RWPE1 (cell line): ENCODE measurements at places on chromosomes 7 and 10.

- DNase-seq = peak; percentile 76
These were observed 75.4 kb downstream of the NUDCD3 start for GRCh38 chr7:44415047-44415446.

DNA sequence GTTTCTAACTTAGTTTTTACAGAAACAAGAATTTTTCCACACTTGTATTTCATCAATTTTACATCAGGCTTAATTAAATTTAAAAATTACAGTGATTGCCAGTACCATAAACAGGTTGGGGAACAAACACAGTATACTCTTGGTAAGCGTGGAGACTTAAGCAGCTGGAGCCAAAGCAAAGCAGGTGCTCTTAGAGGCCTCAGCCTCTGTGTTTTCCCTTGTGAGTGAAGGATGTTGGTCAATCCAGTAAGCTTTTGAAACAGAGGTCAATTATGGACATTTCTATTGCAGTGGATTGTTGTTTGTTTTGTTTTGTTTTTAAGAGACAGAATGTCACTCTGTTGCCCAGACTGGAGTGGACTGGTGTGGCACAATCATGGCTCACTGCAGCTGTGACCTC is 100.6 kb upstream of the CELF2 start:
- no peak for DNase-seq

GRCh38 chr7:151883857-151884256 is 6.9 kb upstream of the PRKAG2 start:
- DNase-seq = no peak

DNA sequence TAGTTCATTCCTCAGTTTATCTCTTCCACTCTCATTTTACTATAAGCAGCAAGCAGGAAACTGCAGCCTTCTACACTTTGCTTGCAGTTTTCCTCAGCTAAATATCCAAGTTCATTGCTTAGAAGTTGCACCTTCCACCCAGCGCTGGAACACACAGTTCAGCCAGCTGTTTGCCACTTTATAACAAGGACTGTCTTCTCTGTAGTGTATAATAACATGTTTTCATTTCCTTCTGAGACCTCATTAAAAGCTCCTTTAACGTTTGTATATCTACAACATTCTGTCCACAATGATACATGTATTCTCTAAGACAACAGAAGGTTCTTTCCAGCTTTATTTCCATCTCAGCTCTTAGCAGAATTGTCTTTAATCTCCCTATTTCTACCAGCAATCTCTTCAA is 74.1 kb downstream of the GNAI1 start:
- no peak for DNase-seq

DNA sequence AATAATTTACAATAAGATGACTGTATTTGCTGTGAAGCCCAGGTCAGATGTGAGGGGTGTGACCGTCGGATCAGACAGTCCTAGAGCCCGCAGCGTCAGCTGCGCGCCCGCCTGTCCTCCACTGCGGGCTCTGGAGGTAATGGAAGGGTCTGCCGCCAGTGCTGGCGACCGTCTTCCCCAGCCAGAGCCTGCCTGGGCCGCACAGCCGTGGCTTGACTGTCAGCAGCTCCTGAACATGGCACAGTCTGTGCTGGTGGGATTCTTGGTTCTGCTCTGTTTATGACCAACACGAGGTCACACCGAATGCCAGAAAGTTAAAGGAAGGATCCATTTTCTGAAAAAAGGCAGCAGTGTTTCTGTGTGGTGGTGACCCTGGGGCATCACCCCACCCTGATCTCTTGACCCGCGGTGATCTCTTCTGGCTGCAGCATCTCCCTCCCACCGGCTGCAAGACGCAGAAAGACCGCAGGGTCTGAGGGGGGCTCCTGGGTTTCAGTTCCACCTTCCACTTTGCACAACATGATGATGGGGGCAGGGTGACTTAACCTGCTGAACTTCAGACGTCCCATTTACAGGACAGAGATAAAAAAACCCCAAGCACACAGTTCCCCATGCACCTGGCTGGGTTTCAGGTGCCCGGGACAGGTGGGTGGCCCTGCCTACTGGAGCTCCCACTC is 103.7 kb downstream of the DNAJB6 start:
- DNase-seq = no peak

DNA sequence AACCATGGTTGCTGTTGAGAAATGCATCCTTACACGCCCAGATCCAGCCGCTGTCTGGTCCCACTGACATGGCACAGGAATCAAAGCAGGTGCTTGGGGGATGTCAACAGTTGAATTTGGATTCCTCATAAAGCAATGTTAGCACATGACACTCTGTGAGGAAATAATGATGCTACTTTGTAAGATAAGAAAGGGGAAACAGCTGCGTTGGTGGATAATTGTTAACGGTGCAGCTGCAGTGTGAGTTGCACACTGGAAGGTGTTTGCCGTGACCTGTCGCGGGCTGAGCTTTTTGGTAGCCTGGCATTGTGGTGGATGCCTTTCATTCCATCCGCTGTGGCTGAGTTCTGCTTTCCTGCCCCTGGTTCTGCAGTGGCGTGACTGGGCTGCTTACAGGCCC is 113.9 kb downstream of the MGMT start:
- no peak for DNase-seq

DNA sequence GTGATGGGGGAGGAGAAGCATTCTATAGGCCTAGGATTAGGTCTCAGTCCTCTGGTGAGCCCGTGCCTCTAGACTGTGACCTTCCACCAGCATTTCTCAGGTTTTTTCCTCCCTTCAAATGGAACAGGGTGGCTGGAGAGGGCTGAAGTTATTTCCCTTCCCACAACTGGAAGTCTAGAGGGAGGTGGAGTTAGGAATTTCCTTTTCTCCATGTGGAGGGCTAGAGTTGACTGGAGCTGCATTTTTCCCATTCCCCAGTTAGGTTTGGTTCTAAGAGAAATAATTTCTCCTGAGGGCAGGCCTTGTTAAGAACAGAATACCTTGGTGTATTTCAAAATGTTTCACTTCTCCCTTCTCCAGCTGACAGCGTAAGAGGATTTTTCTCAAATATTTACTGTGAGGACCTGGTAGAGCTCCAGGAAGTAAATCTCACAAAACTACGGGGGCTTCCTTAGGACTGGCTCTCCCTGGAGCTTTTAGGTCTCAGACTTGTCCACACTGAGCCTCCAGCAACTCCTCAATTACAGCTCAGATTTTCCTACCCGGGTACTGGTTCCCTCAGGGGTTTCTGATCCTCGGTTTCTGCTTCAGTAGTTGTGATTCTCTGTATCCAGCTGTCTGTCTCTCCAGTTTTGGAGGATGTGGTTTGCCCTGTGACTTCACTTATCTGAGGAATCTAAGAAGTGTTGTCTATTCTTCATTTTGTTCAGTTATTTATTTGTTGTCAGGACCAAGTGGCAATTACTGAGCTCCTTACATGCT is 6.0 kb upstream of the REEP3 start:
- no peak for DNase-seq

GRCh38 chr10:64277536-64277935 is 756.3 kb downstream of the REEP3 start:
- no peak for DNase-seq

GRCh38 chr7:80768756-80769155 is 130.3 kb downstream of the CD36 start:
- no peak for DNase-seq

DNA sequence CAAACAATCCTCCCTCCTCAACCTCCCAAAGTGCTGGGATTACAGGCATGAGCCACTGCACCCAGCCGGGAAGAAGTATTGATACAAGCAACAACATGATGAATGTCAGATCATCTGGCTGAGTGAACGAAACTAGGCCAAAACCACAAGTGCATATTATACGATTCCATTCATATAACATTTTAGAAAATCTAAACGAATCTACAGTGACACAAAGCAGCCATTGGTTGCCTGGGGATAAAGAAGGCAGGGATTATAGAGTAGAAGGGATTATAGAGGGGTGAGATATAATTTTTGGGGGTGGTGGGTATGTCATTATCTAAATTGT is 11.5 kb upstream of the RHBDD2 start:
- DNase-seq = no peak

- no peak for DNase-seq
These were observed 762.9 kb downstream of the GRM8 start for GRCh38 chr7:126489874-126490273.

- no peak for DNase-seq
These were observed 27.4 kb downstream of the MINPP1 start for GRCh38 chr10:87531908-87532622.

GRCh38 chr7:16801111-16801542 is 3.7 kb downstream of the AGR2 start:
- DNase-seq = peak; percentile 90

- no peak for DNase-seq
These were observed 304.7 kb downstream of the CDK14 start for GRCh38 chr7:90900628-90901356.

DNA sequence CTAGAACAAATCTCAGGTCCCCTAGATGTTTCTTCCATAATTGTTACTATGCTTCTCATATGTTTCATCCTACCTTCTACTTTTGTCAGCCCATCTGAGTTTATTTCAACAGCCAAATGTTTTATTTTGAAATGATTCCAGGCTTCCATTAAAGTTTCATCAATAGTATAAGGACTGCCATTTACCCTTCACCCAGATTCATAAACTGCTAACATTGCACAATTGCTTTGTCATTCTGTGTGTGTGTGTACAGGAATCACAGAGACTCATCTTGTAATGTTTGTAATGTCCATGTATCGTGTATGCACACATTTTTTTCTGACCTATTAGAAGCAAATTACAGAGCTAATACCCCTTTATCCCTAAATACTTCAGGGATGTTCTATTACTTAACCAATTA is 25.5 kb downstream of the MMRN2 start:
- DNase-seq = no peak

- no peak for DNase-seq
These were observed 444.6 kb downstream of the NRG3 start for GRCh38 chr10:82319562-82319961.

- no peak for DNase-seq
These were observed 476 bp upstream of the ZNF33B start for GRCh38 chr10:42638821-42639270.

DNA sequence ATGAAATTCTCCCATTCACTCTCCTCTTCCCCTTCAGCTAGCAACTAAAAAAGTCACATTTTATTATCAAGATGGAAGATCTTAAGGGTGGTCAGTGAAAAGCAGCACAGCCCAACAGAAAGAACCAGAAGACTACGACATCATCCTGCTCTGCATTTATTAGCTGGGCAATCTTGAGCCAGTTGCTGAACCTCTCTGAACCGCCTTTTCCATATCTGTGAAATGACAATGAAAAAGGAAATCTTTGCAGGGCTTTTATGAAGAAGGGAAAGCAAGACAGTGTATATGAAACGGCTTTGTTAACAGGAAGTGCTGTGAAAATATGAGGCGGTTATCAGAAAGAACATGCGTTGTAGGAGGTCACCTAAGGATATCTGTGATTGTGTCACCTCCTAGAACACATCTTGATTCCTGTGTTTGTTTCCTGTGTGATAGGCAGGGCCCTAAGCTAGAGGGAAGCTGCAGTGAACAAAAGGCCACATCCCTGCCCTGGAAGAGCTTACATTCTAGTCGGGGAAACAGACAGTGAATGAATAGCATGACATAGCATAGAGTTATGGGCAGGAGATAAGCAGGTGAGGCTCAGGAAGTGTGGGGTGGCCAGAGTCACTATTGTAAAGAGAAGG is 36.0 kb upstream of the KCNMA1 start:
- DNase-seq = no peak

DNA sequence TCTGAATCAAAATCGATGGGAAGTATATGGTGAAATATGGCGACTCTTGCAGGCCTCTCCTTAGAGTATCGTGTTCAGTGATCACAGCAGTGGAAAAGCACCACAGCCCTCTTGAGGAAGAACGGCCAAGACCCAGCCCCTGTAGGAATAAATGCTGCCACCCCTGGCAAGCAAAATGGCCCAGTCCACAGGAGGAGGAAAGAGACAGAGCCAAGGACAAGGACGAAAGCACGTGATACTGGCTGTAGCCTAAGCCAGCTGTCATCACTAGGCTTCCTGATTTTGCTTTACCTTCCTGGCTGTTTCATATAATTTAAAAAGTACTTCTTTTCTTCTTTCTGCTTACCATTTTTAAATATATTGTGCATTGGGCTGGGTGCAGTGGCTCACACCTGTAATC is 395.0 kb upstream of the SHH start:
- no peak for DNase-seq

- DNase-seq = no peak
These were observed 17.5 kb upstream of the CDH23 start for GRCh38 chr10:71379118-71379766.

GRCh38 chr7:135273581-135273980 is 39.9 kb downstream of the STRA8 start:
- DNase-seq = no peak

DNA sequence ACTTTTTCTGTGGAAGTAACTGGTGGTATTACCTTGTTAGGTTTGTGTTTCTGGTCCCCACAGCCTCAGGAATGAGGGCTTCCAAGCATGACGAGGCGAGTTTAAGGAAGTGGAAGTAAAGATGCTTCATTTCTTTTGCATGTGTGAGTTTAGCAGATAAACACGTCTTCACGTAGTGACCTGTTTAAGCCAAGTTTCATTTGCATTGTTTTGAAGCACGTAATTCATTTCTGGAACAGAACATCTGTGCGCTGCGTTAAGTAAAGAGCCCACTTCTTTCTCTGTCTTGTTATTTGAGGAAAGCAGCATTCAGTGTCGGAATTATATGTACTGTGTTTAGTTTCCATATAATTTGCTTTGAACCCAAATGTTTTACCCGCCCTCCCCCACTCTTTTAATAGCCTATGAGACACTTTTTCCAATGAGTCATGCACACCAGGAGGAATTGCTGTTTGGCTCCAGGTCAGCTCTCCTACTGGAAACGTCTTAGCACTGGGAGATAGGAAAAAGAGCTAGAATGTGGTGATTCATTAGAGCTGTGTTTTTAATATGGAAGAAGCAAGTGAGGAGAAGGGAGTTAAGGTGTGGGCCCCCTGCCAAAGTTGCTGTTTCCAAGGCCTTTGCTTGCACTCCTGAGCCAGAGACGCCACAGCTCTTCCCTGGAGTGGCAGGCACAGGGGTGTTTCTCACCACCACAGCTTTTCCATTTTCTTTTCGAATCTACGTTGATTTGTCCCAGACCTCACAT is 36.7 kb downstream of the BTBD16 start:
- peak; percentile 98 for DNase-seq

GRCh38 chr10:17418249-17418648 is 36.1 kb downstream of the ST8SIA6 start:
- no peak for DNase-seq

GRCh38 chr7:13981070-13981469 is 8.4 kb downstream of the ETV1 start:
- DNase-seq = peak; percentile 88

DNA sequence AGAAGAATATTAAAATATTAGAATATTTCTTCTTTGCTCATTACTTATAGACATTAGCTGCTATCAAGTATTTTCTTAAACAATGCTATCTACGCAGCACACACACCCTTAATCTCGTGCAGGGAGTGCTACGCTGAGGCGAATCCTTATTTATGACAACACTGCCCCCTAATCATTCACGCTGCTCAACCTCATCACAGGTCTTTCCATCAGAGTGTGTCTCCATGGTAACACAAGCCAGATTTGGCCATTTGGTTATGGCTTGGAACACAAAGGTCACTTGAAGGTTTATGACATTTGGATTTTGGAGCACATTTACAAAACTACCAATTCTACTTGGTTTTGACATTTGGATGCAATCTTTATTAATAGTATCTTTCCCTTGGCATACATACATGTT is 45.4 kb upstream of the MYO3A start:
- no peak for DNase-seq

GRCh38 chr10:122894261-122894944 is 15.0 kb upstream of the FAM24B start:
- DNase-seq = no peak

GRCh38 chr7:66683770-66684123 is 55.1 kb downstream of the KCTD7 start:
- DNase-seq = no peak

GRCh38 chr7:107932805-107933204 is 41.8 kb downstream of the DLD start:
- DNase-seq = no peak

GRCh38 chr10:79400146-79401004 is 45.0 kb downstream of the ZCCHC24 start:
- peak; percentile 54 for DNase-seq
